ENCODE measurements at places on chromosomes 5 and 9.

DNA sequence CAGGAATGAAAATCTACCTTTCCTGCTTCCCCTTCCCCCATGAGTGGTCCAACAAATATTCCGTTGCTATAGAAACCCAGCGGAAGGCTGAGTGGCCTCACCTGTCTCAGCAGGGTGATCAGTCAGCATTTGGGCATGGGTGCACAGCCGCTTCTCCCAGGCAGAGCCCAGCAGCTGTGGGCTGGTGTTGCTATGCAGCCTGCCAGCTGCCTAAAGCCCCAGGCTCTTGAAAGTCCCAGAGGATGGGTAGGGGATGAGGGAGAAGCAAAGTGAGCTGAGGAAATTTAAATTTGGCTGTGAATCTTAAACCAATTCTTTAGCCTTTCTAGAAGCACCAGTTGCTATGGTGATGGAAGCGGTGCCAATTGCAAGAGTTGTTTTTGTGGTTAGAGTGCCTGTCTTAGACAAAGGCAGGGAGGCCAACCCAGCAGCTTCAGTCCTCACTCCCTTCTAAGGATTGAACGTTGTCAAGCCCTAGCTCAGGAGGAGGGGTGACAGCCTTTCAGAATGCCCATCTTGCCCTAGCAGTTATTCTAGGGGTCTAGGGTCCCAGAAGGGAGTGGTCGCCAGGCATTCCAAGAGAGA, 151.5 kb upstream of the PITX1 start:
- no peak for DNase-seq

GRCh38 chr9:127926906-127927200, 3.7 kb downstream of the PIP5KL1 start:
- DNase-seq = no peak

GRCh38 chr5:39765366-39765765, 340.6 kb upstream of the DAB2 start:
- DNase-seq = no peak

- no peak for DNase-seq
Measured at GRCh38 chr5:72837524-72838096, 21.1 kb downstream of the TNPO1 start.

DNA sequence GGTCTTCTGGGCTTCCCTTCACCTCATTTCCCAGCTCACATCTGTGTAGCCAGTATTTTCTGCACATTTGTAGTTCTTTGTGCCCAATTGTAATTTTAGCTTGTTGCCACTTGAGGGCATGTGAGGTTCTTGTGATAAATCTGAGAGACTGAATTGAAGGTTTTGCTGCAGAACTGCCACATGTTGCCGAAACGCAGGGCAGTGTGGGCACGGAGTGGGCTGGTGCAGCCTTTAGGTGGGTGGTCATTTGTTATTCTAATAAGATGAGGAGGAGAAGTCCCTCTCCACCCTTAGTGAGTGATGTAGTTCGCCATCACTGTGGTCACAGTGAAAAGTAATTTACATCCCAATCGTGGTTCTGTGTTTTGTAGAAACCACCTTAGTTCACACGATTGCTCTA, 21.2 kb downstream of the OTULIN start:
- DNase-seq = no peak

- DNase-seq = no peak
Measured at GRCh38 chr9:82397534-82397933, 409.0 kb downstream of the SPATA31D1 start.
